ENCODE measurements at places on chromosomes 2 and 18. TPM values are rescaled to one million over a fixed set of nuclear protein-coding genes. Genes with fewer than 3 reads are reported as not detected.

ECEL1 gene
- total RNA-seq = not detected

HNRNPA3 gene
- total RNA-seq = 108 TPM

KATNAL2 gene
- 0.42 TPM for total RNA-seq

SLC9A2 gene
- not detected for total RNA-seq

RAB6C gene
- total RNA-seq = 0.10 TPM

CLASP1 gene
- total RNA-seq = 74.6 TPM

MYO5B gene
- under 0.01 TPM for total RNA-seq

DLGAP1 gene
- total RNA-seq = 0.42 TPM

USP37 gene
- total RNA-seq = 20.0 TPM

SLC4A5 gene
- total RNA-seq = 6.7 TPM

AGXT gene
- not detected for total RNA-seq

ABCG8 gene
- not detected for total RNA-seq

LYPD1 gene
- total RNA-seq = not detected

GALNT1 gene
- total RNA-seq = 50.4 TPM

PLGLB2 gene
- 0.52 TPM for total RNA-seq

ALPG gene
- total RNA-seq = not detected

SKOR2 gene
- not detected for total RNA-seq

SULT1C2 gene
- not detected for total RNA-seq

MAPRE3 gene
- total RNA-seq = 0.42 TPM

SP5 gene
- total RNA-seq = not detected

STK11IP gene
- total RNA-seq = 10.3 TPM

SPEG gene
- total RNA-seq = 2.4 TPM

EVX2 gene
- not detected for total RNA-seq

ANKAR gene
- 13.9 TPM for total RNA-seq

COL4A4 gene
- 0.21 TPM for total RNA-seq

PIEZO2 gene
- 0.21 TPM for total RNA-seq

LYPD6 gene
- not detected for total RNA-seq

SLC20A1 gene
- 77.2 TPM for total RNA-seq

SAG gene
- total RNA-seq = 0.21 TPM

B3GNT7 gene
- 6.5 TPM for total RNA-seq

MYO3B gene
- 0.21 TPM for total RNA-seq

TRABD2A gene
- 96.0 TPM for total RNA-seq

CELF4 gene
- not detected for total RNA-seq

SERPINB12 gene
- total RNA-seq = not detected

SELENOI gene
- 27.3 TPM for total RNA-seq

Measured in mononuclear cell (primary cell).